ENCODE measurements at places on chromosomes 3 and 15.

- DNase-seq = no peak
Observed at GRCh38 chr15:77784361-77785292, 151.9 kb upstream of the LINGO1 start.

GRCh38 chr3:154458560-154458959, 28.6 kb upstream of the GPR149 start:
- DNase-seq = no peak

DNA sequence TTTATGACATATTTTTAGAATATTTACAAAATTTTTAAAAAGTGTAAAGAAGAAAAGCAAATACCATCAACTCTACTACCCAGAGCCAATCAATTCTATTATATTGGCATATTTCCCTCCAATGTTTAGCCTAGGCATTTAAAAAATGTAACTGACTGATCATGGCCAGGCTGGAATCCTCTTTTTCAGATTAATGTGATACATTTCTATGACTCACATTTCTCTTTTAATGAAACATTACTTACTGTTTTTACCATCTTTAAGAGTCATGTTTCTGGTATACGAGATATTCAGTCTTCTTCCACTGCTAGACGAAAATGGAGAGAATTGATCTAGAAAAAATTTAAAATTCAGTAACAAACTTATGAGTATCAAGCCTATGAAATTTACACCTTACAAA, 53.4 kb upstream of the DCUN1D1 start:
- DNase-seq = no peak

DNA sequence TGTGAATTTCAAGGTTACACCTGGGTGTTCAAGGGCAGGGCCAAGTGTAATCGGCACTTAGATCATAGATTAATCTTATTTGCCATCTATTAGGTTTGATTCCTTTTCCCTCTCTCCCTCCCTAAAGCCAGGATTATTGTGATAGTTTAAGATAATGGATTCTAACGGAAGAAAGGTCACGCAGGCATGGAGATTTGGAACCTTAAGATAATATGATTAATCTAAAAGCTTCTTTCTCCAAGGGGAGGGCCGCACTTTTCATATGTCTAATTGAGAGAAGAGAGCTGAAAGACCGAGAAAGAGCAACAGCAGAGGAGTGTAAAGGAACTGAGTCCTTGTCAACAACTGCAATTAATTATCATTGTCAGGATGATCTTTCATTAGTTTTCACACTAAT, 858.8 kb upstream of the NR2F2 start:
- no peak for DNase-seq

GRCh38 chr3:13459605-13460340, 20.3 kb upstream of the HDAC11 start:
- no peak for DNase-seq

- DNase-seq = no peak
Observed at GRCh38 chr3:195921334-195921791, 13.0 kb upstream of the TNK2 start.

DNA sequence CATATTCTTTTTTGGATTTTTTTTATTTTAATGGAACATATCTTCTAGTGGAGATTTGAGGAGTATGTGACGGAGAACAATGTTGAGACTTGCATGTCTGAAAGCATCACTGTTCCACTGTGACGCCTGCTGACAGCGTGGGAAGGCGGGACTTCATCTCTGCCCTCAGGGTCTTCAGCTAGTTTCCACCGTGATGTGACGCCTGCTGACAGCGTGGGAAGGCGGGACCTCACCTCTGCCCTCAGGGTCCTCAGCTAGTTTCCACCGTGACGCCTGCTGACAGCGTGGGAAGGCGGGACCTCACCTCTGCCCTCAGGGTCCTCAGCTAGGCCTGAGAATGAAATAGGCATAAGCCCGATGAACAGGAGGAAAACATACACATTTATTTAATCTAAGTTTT, 70.7 kb downstream of the LMLN start:
- DNase-seq = no peak

GRCh38 chr3:197023241-197023997, 6.2 kb downstream of the MELTF start:
- DNase-seq = peak; percentile 53

DNA sequence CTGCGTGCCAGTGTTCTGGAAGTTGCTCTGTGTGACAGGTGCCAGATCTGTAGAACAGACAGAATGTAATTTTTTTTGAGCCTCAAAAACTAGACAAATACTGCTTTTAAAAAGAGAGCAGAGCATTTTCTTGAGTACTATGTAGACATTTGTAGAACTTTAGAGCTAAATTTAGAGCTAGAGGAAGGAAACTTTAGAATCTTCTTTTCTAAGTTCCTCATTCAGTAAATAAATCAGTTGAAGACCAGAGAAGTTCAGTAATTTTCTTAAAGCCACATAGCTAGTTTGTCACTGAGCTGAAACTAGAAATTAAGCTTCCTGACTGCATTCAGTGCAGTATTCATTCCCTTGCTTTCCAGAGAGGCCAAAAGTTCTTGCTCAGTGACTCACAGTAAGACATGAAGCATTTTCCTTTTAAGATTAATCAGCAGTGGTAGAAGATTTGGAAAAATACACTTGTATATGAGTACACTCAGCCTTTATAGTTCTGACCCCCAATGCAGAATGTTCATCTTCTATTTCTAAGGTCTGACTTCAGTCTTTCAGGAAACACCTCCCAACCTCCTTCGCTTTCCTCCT, 83.6 kb upstream of the TSEN2 start:
- no peak for DNase-seq

DNA sequence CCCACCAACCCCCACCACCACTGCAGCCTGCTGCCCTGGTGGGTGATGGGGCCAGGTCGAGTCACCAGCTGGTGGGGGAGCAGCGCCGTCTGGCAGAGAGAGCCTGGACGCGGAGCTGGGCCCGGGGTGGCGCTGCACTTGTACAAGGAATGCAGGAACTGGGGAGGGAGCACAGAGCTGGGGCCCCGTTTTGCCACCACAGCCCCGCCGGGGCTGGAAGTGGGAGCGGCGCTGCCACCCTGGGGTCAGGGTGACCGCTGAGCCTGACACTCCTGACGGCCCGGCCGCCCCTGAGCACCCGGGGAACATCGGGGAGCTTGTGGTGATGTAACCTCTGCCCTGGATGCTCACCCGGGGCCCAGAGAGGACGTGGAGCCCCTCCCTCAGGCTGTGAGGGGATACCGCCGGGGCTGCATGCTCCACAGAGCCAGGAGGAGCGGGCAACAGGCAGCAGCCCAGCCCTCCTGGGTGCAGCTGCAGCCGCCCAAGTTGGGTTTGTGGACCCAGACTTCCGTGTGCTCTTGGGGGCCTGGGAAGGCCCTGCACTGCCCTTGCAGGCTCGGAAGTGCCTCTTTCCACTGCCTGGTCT, 32.6 kb upstream of the IREB2 start:
- DNase-seq = no peak

- DNase-seq = peak; percentile 73
Observed at GRCh38 chr3:46705022-46705530, 3.9 kb downstream of the TMIE start.
